ENCODE measurements at places on chromosomes 11 and 22.

GRCh38 chr22:19139974-19140373 lies 4.5 kb downstream of the ESS2 start:
- no peak for DNase-seq

DNA sequence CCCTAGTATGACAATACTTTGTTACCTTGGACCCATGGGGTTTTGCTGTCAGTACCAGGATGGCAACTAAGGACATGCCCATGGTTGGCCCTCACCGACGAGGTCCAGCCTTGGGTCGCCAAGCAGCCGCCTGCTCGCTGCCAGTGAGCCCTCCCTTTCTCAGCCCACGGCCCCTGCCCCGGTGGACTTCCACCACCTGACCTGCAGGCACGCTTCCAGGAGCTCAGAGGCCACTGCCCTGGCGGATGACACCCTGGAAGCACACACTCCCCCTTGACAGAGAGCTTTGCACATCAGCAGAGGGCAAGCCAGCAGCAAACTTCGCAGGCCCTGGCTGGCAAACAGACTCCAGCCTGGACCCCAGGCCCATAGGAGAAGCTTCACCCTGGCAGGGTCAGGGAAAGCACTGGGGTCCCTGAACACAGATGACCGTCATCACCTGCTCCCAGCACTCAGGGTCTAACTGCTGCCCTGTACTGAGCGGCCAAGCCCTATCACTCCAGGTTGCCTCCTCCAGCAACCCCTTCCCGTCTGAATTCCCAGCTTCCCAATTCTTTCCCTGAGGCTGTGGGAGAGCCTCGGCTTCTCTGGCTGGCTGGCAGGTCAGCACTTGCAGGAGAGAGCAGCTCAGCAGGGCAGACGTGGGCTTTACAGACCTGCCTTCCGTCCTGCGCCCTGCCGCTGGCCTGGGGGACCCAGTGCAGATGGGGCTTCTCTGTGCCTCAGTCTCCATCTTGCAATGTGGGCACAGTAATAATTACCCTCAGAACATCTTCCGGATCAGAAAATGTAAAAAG lies 2.7 kb upstream of the PPARA start:
- no peak for DNase-seq

GRCh38 chr11:8102296-8102915 lies 21.4 kb downstream of the TUB start:
- no peak for DNase-seq

GRCh38 chr11:69101792-69102695 lies 53.3 kb downstream of the TPCN2 start:
- no peak for DNase-seq
